ENCODE measurements at places on chromosomes 6 and 20.

DNA sequence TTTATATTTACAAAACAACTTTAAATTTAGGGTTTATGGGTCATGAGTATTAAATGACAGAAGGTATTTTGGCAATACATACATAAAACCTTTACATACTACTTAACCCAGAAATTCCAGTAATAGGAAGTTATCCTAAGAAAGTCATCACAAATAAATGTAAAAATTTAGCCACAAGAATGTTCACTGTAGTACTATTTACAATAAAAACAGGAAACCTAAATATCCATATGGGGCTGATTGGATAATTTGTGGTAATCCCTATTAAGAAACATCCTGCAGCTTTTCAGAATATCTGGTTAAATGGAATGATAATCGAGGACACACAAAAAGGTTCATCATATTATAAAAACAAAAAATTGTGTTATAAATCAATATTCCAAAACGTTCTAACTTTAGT is 44.4 kb downstream of the TRAM2 start:
- DNase-seq: no peak

DNA sequence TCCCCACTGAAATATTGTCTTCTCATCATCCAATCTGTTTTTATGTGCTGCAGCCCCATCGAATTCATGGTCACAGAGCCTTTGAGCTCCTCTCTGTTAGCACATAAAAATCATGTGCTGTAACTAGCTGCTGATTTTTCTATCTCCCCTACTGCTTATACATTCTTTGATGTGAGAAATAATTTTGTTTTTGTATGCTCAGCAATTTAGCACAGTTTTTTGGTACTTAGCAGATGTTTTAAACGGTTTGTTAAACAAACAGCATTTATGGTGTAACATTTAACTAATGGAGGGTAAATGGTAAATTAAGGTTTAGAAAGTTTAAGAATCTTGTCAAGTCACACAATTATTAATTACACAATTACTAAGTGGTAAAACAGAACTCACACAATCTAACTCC is 131.8 kb upstream of the C6orf118 start:
- no peak for DNase-seq

DNA sequence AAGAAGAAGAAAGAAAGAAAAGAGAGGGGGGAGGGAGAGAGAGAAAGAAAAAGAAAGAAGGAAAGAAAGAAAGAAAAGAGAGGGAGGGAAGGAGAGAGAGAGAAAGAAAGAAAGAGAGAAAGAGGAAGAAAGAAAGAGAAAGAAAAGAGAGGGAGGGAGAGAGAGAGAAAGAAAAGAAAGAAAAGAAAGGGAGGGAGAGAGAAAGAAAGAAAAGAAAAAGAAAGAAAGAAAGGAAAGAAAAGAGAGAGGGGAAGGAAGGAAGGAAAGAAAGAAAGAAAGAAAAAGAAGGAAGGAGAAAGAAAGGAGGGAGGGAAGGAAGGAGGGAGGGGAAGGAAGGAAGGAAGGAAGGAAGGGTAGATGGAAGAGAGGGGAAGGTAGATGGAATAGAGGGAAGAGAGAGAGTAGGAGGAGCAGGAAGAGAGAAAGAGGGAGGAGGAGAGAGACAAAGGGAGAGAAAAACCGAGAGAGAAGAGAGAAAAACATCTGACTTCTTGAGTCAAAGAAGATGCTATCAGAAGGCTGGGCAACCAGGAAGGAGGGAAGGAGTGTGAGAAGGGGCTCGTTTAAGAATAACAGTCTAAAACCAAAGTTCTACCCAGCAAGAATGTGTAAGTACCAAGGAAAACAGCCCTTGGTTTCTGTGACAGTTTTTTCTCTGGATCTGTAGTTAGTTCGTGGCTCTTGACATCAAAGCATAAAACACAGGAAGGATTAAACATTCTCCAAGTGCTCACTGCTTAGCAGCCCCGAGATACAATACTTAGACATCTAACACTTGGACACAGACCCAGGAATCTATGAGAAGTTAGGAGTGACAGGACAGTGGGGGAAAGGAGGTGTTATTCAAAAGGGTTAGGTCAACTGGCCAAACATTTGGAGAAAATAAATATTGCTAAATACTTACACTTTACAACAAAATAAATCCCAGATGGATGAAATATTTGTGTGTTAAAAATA is 131.9 kb upstream of the STMND1 start:
- no peak for DNase-seq

GRCh38 chr20:30506100-30506499 is 751.4 kb upstream of the DEFB115 start:
- DNase-seq: no peak
